NCI-H1436 (cell line): ENCODE measurements at places on chromosomes 16 and 17.

DNA sequence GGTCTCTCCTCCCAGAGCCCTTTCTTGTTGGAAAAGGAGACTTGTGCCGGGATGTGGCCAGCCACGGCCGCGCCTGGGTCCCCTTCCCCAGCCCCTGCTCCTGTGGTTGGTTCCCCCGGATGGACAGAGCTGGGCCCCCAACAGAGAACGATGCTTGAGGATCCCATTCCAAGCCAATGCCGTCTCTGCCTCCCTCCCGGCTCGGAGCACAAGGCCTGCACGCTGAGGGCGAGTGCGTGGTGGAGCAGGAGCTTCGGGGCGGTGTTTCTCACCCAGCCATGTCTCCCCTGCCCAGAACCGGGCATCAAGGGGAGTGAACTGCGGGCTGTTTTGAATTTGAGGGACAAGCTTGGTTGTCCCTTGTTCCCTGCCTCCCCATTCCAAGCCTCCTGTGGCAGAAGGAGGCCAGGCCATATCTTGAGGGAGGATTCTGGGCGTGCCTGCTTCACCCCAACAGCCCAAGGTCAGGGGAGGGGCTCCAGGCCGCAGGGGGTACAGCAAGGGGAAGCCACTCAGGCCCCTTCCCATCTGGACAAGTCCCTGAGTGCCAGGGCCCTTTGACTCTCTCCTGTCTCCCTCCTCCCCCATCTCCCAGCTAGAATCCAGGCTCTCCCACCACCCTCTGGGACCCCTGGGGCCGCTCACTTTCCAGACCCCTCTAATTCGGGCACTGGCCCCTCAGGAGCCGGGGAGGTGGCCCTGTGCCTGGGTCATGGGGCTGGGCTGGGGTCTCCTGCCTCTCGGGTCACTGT lies 43.6 kb downstream of the SOCS3 start:
- no peak for DNase-seq

GRCh38 chr17:82152114-82152513 lies 54.1 kb upstream of the FASN start:
- no peak for DNase-seq

- no peak for DNase-seq
Observed at GRCh38 chr16:72246423-72246822, 74.5 kb upstream of the PMFBP1 start.

- DNase-seq, result no peak
Observed at GRCh38 chr16:906296-906695, 64.5 kb downstream of the LMF1 start.

- DNase-seq, result no peak
Observed at GRCh38 chr16:19186408-19186807, 18.4 kb downstream of the SYT17 start.

DNA sequence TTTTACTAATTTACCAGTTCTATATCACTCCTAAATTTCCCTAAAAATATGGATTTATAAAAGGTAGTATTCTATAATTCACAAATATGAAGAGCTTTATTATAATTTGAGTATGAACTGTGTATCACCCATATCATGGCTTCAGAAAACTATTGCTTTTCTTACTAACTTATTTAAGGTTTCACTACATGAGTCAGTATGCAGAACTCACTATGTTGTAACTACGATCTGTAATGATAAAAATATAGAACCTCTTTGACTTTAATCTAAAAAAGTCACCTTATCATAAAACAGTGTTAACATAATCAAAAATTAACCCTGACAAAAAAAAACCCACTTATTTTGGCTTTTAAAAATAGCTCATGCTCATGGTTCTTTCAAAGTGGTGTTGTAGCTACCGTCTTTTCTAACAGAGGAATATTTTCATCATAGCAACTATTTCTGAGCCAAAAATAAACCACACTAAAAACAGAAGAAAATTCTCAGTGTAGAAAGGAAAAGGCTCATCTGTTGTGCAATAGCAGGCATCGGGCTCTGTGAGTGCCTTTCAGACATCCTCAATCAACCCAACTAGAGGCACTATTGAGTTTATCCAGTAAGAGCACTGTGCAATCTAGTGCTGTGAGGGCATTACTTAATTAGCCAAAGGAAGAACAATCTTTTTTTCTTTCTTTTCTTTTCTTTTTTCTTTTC lies 42.1 kb downstream of the ITGAM start:
- no peak for DNase-seq

- DNase-seq, result no peak
Observed at GRCh38 chr17:10094797-10095196, 103.6 kb downstream of the GAS7 start.

DNA sequence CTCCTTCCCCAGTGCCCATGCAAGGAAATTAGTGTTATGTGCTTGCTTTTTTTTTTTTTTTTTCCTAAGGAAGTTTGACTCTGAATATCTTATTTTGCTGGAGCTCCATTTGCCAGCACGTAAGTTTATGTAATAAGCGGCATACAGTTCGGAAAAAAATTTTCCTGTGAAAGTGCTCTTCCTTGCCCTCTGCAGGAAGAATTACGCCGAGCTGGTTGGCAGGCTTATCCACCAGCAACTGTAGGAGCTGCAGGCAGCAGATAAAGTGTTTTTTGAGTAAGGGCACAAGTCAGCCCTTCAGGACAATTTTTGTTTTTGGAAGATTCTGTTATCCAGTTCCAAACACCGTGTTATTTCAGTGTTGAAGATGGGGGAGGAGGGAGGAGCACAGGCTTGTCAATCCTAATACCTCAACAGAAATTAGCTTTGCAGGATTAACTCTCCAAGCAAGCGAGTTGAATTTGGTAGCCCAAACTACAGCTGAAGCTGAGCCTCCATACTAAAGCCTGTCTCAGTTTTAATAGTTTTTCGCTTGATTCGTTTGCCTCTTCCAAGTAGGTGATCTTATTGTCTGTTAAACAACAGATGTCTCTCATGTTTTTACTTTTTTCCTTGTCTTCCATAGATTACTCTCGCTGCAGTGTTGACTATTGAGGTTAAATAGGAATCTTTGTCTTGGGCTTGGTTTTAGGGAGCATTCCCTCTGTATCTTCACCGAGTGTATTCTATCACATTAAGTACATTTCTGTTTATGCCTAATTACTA lies 1.1 kb downstream of the SPECC1 start:
- peak; percentile 53 for DNase-seq

DNA sequence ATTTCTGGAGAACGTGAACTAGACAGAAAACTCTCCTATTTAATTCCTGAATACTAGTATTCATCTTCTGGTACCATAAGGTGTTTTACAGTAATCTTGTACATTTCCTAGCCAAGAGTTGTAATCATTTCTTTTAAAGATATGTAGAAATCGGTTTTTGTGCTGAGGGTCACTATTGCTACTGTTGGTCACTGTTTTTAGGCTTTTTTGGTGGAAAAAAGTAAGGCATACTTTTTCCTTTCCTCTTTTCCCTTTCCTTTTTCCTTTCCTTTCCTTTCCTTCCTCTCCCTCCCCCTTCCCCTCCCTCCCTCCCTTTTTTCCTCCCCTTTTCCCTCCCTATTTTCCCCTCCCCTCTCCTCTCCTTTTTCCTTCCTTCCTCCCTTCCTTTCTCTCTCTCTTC lies 706.4 kb upstream of the GOT2 start:
- DNase-seq, result no peak

GRCh38 chr17:41959336-41960095 lies 7.1 kb upstream of the CNP start:
- peak; percentile 33 for DNase-seq

GRCh38 chr17:68584581-68585303 lies 16.4 kb downstream of the FAM20A start:
- no peak for DNase-seq

GRCh38 chr16:51175081-51175480 lies 24.0 kb upstream of the SALL1 start:
- DNase-seq, result no peak

DNA sequence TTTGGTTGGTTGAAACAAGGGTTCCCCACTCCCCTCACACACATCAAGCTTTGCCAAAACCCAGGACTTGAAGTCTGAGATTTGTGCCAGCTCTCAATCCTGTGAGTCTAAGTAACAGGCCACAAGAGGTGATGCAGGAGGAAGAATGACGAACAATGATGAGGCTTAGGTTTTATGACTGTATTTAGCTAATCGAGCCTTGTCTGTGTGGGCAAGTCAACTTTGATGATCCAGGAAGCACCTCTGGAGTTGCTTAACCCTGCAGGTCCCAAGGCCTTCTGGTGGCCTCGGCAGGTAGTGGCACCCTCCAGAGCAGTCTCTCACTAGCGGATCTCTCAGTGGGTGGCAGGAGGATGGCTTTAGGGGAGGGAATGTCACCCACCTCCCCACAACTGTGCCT lies 28.7 kb downstream of the CDK5RAP3 start:
- DNase-seq, result peak; percentile 51

DNA sequence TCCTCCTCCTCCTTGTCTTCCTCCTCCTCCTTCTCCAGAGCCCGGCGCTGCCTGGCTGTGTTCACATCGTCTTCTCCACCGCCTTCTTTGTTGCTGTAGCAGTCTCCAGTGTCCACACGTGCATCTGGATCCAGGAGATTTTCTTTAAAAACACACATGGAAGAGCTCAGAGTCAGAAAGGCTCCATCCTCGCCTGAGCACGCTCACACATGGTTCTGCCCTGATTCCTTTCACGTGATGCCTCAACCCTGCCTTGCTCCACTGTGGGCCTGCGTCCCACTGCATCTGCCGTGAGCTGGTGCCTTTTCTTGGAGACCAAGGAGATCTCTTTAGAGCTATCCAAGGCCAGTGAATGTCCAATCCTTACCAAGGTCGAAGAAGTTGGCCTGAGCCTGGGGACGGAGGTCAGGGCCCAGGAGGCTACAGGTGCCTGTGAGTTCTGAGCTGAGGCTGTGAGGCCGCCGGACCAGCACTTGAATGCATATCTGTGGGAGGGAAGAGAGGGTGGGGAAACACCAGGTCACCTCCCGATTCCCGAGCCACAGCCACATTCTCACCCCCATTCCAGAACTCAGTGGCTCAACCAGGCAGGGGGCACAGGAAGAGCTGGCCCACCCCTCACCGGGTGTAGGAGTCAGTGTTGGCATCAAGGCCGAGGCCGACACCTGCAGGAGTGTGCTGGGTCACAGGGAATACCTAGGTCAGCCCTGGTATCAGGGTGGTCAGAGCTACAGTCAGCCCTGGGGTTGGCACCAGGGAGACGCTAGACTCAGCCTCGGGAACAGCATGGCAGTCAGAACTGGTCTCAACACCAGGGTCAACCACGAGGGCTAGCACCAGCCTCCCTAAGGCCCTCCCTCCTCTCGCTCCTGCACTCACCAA lies 37.6 kb downstream of the HASPIN start:
- DNase-seq, result no peak

- no peak for DNase-seq
Observed at GRCh38 chr16:49003992-49004391, 277.6 kb downstream of the CBLN1 start.
